ENCODE measurements at places on chromosomes 1 and 21.
A peak's percentile ranks its signal among the peaks of the same experiment; 100 is the strongest.

- no peak for DNase-seq
Measured at GRCh38 chr1:39190096-39190495, 14.4 kb upstream of the MACF1 start.

- DNase-seq, result no peak
Measured at GRCh38 chr1:39478126-39478915, 13.1 kb upstream of the BMP8A start.

- DNase-seq, result no peak
Measured at GRCh38 chr1:225931270-225932136, 7.5 kb upstream of the PYCR2 start.

DNA sequence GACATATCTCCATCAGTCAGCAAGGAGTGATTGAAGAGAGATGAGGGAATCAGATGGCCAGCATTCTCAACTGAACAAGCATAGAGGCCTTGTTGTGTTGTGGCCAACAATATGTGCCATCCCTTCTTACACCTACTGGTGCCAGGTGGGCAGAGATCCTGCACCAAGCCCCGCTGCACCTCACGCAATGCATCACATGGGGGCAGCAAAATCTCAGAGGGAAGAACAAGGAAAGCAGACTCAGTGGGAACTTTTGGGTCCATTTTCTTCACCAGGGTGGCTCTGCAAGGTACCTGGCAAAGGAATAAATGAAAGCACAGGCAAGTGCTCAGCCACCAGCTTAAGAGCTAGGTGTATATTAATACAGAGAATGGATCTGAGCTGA is 33.2 kb downstream of the HSD3B2 start:
- DNase-seq, result no peak

DNA sequence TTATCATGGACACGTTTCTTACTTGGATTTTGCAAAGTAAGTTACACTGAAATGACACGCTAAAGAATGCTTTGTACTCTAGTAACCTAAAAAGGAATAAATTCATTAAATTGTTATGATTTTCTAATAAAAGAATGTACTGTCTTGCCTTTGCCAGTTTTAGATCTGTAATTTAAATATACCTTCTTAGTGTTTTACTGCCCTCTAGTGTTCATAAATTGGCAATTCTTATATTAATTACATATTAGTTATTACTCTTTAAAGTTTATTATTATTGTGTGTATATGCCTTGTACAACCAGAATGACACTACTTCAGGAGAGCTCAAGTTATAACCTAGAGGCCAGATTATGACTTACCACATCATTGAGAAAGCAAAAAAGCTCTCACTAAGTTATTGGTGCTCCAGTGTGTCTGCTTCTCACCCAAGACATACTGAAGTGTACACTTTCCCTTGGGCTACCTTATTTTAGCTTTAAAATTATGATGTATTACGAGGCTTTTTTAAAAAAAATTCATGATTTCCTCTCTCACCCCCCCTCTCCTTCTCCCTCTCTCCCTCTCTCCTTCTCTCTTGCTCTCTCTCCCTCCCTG is 169.9 kb downstream of the HS2ST1 start:
- DNase-seq, result peak; percentile 53

- DNase-seq, result no peak
Measured at GRCh38 chr21:16424331-16424751, 694.6 kb downstream of the USP25 start.

DNA sequence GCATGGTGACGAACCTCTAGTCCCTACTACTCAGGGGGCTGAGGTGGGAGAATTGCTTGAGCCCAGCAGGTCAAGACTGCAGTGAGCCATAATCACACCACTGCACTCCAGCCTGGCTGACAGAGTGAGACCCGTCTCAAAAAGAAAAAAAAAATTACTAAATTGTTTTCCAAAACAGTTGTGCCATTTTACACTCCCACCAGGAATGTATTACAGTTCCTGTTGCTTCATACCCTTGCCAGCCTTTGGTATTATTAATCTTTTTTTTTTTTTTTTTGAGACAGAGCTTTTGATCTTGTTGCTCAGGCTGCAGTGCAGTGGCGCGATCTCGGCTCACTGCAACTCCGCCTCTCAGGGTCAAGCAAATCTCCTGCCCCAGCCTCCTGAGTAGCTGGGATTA is 55.9 kb downstream of the RPS6KA1 start:
- DNase-seq, result no peak

GRCh38 chr1:89701746-89702241 is 68.9 kb downstream of the LRRC8C start:
- no peak for DNase-seq

GRCh38 chr1:202593845-202594244 is 116.4 kb downstream of the SYT2 start:
- no peak for DNase-seq

- DNase-seq, result no peak
Measured at GRCh38 chr1:162389021-162389818, 7.7 kb downstream of the C1orf226 start.

- no peak for DNase-seq
Measured at GRCh38 chr1:15835205-15835740, 12.2 kb upstream of the SPEN start.

GRCh38 chr1:160028426-160028825 is 3.4 kb downstream of the PIGM start:
- no peak for DNase-seq

- DNase-seq, result no peak
Measured at GRCh38 chr1:82377201-82377884, 576.6 kb downstream of the ADGRL2 start.

- DNase-seq, result no peak
Measured at GRCh38 chr1:159208175-159208825, 3.6 kb downstream of the ACKR1 start.

GRCh38 chr21:35520856-35521255 is 471.8 kb upstream of the RUNX1 start:
- DNase-seq, result no peak

DNA sequence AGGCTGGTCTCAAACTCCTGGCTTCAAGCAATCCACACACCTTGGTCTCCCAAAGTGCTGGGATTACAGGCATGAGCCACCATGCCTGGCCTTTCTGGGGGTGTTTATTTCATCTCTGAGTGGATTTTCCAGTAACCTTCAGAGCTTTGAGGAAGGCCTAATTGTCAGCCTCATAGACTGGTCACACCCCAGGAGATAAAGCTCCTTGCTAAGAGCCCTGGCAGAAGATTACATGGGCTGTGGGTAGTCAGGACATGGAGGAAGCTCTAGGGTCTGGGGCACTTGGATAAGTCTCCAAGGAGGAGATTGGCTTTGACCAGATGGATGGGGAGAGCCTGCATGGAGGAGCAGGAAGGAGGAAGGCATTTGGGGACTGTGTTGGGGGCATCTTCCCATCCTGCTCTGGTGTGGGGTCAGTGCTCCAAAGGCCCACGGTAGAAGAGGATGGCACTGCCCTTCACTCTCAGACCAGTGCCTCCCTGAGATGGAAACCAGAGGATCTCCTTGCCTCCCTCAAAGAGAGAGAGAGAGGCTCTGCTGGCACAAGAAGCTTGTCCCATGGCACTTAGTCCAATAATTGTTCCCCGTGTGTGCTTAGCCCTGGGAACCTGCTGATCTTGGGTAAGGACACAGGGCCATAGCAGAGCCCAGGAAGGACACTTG is 14.7 kb upstream of the GSTM4 start:
- no peak for DNase-seq

GRCh38 chr21:34567604-34568155 is 47.2 kb downstream of the RCAN1 start:
- no peak for DNase-seq

DNA sequence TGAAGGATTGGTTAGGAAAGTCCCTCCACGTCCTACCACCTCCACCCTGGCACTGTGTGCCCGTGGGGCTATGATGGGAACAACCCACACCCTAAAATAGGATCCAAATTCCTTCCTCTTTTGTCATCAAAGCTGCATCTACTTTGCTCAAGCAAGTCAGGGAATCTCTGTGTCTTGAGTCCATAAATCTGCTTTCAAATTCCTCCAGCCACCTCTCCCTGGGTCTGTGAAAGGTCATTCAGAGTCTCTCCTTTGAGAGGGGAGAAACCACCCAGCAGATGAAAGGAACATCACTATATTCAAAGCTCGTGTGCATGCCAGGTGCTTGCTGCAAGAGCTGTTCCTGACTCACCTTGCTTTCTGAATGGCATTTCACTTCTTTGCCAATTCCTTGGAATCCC is 243.6 kb downstream of the TM2D1 start:
- no peak for DNase-seq

DNA sequence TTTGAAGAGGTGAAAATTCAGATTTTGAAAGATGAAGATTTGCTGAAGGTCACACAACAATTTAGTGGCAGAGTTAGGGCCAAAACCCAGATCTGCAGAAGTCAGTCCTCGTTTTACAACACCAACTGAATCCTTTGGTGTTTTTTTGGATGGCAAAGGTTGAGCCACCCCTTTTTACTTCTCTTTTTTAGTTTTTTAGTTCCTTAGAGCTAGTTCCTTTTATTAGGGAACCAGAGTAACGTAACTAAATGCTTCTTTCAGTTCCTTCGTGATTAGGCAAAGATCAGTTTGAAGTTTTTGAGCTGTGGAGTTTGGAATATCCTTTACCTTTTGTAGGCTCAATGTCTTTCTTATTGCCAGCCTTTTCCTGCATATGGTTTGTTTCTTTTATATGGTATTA is 67.9 kb upstream of the ARID1A start:
- DNase-seq, result no peak

- DNase-seq, result no peak
Measured at GRCh38 chr1:7313081-7313546, 458.0 kb upstream of the VAMP3 start.

GRCh38 chr1:27102707-27103468 is 52.0 kb downstream of the SLC9A1 start:
- DNase-seq, result peak; percentile 61

DNA sequence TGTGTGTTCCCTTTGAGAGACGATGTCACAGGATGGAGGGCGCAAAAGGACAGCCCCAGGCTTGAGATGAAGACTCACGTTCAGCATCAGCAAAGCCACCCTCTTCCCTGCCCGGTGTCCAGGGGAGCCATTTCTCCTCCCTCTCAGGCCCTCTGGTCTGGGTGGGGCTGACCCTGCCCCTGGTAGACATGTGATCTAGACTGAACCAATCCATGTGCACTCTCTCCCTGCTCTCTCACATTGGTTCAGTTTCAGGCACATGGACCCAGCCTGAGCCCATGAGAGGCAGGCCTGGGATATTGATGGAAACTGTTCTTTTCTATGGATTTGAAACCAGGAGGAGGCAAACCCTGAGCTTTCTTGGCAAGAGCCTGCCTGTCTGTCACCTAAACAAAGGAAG is 115.6 kb upstream of the IGSF21 start:
- DNase-seq, result no peak

- DNase-seq, result no peak
Measured at GRCh38 chr1:159554261-159554660, 18.5 kb upstream of the OR10J5 start.

DNA sequence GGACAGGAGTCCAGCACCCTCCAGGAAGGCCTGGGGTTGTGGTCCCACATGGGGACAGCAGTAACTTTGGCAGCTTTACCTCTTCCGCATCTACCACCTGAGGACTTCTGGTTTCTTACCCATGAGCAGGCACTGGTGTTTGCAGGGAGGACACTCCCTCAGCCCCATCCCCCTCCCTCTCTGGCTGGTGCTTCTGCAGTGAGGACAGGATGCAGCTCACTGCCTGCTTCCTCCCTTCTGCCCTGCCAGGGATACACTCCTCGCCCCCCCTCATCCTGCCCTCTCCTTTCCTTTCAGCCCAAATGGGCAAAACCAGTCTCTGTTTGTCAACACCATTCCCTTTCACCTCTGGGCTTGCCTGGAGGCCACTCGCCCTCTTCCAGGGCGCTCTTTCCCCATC is 62.4 kb downstream of the KIRREL1 start:
- no peak for DNase-seq

DNA sequence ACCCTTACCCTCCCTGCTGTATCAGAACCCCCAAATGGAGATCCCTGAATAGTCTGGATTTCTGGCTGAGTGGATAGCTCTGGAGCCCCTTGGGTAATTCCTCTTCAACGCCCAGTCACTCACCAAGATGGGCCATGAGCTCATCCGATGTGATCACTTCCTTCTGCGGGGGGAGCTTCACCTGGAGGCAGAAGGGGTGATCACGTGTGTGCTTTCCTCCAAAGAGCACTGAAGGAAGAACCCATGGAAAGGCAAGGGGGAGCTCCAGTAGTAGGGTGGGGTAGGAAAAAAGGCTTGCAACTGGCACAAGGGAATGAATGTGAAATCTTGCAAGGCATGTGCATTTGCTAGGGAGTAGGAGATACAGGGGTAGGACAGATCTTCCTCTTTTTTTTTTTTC is 5.1 kb downstream of the MINDY1 start:
- no peak for DNase-seq

- DNase-seq, result no peak
Measured at GRCh38 chr1:4796161-4797015, 142.0 kb downstream of the AJAP1 start.

GRCh38 chr1:57204942-57205787 is 218.7 kb downstream of the DAB1 start:
- DNase-seq, result no peak

DNA sequence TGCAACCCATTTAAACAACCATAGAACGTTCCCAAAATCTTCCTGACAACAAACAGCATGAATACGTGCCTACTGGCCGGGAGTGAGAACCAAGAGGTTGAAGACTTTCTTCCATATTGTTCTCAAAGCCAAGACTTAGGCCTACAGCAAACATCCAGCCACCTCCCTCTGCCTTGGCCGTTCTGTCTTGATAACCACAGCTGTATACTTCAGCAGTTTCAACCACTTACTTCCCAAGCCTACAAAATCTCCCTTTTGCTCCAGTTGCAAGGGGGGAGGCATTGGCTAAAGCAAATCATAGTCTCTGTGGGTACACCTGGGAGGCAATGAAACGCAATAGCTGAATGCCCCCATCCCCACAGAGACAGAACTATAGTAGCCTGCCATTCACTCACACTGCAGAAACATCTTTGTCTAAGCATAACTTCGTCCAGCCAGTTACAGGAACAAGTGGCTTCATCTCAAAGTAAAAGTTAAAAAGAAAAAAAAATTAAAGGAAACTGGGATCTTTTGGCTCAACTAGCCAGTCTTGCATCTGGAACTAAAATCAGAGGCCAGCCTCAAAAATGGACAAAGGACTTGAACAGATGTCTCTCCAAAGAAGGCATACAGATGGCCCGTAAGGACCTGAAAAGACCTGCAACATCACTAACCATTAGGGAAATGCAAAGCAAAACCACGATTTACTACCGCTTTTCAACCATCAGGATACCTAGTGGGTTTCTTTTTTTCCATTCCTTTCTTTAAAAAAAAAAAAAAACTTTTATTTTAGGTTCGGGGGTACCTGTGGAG is 186.0 kb downstream of the PSMG1 start:
- DNase-seq, result no peak

GRCh38 chr1:200899015-200899386 is 4.3 kb downstream of the INAVA start:
- no peak for DNase-seq

- DNase-seq, result no peak
Measured at GRCh38 chr1:237705462-237705861, 185.3 kb downstream of the ZP4 start.
